ENCODE measurements at places on chromosomes 4 and X.

DNA sequence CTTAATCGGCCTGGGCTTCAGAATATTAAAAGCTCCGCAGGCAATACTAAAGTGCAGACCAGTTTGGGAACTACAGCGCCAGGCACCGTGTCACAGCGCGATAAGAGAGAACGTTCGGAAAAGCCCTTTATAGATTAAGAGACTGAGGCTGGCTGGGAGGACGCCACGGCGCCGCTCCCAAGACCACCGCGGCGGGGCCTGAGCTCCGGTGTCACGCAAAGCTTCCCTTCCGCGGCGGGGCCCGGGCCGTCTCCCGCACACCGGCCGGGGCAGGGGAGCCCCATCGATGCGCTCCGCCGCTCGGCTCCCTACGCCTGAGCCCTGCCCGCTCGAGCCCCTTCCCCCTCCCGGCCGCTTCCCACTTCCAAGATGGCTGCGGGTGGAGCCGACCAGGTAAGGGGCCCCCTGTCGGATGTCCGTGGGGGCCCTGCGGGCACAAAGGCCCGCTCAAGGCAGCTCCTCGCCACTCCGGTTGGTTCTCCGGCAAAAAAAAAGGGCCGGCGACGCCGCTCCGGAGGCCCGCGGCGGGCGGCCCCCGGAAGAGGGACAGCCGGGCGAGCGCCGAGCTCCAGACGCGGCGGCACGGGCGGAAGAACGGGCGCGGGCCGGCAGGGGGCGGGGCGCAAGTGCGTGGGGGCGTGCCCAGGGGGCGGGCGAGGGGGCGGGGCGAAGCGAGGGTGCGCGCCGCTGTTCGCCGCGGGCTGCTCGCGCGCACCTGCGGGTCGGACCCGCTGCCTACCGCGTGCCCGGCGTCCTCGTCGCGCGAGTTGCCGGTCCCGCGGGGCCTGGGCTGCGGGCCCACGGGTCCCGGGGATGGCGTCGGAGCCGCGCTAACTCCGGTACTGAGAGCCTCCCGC is at the start of gene TBC1D14:
TSS of gene TBC1D14 (plus strand) at position 714 of the 857 bp plus-strand sequence. CDS start 13,564 bp downstream, outside the sequence.
- peak; percentile 94 for DNase-seq

GRCh38 chrX:124737771-124738170 is 391.4 kb downstream of the SH2D1A start:
- no peak for DNase-seq

- DNase-seq, result no peak
Measured at GRCh38 chrX:151370906-151371305, 26.1 kb upstream of the VMA21 start.

- no peak for DNase-seq
Measured at GRCh38 chr4:138864961-138865720, 150.4 kb upstream of the NOCT start.

- DNase-seq, result no peak
Measured at GRCh38 chr4:63906660-63907183, 502.5 kb downstream of the TECRL start.

- DNase-seq, result no peak
Measured at GRCh38 chr4:96093057-96093456, 253.2 kb downstream of the PDHA2 start.

GRCh38 chr4:165359506-165359905 is 19.3 kb upstream of the CPE start:
- no peak for DNase-seq
